ENCODE measurements at places on chromosomes 11 and 22.

- no peak for DNase-seq
Measured at GRCh38 chr11:121099885-121100284, 1.2 kb upstream of the TECTA start.

DNA sequence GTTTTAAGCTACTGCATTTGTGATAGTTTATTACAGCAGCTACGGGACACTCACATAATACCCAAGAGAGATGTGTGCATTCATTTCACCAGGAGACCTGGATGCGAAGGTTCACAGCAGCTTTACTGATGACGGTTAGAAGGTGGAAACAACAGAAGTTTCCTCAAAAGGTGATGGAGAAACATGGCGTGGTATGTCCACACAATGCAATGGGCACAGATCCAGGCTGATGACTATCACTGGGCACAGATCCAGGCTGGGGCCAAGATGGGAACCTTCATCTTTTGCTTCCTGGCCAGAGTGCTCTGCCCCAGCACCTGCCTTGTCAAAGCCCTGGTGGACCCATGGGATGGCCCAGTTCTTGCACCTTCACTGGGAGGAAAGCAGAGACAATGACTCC lies 30.6 kb upstream of the RFPL3 start:
- no peak for DNase-seq

- DNase-seq = no peak
Measured at GRCh38 chr22:50074056-50074455, 11.2 kb downstream of the MLC1 start.

DNA sequence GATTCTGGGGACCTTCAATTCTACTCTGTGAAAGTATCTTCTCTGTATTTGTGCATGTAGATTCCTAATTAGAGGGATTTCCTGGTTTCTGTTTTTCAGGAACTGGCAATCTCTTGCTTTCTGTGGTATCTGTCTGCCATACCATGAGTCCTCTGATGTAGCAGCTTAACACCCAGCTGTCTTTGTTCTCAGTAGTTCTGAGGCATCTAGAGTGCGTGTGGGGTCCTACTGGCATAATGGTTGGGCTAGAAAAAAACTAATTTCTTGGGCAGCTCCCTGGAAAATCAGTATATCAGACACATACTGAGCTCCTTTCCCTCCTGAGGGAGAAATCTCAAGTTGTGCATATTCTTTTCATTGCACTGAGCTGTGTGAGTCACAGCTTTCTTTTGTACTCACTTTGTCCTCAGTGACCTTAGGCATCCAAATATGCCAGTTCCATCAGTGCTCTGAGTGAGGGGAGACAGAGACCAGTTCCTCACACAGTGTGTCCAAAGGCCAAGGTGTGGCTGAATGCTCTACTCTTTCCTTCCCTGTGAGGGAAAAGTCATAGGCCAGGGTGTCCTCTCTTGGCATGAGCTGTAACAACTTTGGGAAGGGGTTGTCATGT lies 35.5 kb upstream of the SLC22A24 start:
- no peak for DNase-seq

- no peak for DNase-seq
Measured at GRCh38 chr22:38842512-38843200, 1.2 kb downstream of the NPTXR start.

DNA sequence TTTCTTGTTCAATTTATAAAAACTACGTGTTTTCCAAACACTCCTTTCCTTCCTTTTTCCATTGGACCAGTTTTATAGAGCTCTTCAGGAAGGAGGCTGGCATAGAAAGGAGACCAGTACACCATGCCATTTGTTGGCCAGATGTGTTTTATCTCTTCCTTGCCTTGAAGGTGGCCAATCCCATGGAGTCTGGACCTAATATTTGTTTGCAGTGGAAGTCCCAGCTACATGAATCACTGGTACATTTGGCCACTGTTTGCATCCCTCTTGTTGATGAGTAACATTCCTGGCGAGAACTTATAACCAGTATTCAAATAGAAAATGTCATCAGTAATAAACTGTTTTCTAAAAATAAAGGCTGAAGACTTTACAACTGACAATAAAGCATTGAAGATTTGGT lies 110.2 kb downstream of the ANO3 start:
- no peak for DNase-seq

DNA sequence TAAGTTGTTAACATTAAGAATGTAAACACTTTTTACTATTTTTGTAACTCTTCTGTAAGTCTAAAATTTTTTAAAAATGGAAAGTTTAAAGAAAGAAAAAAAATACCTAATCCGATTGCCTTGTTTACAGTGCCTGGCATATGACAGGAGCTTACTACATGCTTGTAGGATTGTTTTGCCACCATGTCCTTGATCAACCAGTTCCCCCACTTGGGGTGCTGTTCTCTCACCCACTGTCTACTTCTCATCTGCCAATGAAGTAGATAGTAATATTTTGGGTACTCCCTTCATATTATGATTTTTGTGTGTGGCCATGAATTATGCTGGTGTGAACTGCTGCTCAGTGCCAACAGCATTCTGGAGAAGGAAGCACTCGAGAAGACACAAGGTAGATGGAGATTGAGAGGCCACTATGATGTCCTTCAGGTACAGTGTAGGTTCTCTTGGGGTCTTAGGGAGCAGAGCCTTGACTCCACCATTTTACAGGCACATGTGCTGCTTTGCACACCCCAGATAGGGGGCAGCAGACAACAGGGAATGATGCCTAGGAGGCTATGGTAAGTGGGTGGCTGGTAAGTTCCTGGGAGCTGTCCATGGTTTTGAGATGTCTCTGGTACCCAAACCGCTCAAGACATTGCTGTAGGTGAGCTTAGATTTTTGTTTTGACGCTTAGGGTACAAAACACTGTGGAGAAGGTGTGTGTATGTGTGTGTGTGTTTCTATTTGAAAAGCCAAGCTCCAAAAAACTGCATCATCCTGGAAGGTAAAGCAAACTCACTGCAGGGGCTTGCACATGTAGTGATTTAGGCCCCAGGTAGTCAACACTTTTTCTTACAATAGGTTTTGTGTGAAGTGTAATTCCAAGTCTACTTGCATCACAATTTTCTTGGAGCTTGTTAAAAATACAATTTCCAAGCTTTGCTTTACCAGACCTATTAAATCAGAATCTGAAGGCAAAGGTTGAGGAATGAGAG lies 494.5 kb upstream of the LARGE1 start:
- DNase-seq = no peak

Data from activated CD4-positive, alpha-beta T cell treated with anti-CD3 and anti-CD28 coated beads for 1 hour (primary cell).